ENCODE measurements at places on chromosomes 7 and 10.

GRCh38 chr7:117737926-117738325 is 135.3 kb downstream of the CTTNBP2 start:
- no peak for DNase-seq

DNA sequence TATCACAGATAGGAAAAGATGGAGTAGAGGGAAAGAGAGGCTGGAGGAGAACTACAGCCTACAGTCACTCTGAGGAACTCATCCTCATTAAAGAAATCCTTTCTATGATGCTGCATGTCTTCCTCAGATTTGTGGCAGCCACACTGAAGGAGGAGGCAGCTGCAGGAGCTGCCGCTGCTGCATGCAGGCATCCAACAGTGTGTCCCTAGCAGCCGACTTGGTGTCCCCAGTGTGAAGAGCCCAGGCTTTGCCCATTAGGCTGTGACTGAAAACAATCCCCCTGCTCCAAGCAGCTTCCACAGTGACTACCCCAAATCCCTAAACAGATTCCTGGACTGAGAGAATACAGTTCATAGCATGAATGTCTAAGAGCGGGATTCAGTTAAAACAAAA is 23.1 kb downstream of the SKIDA1 start:
- DNase-seq, result no peak

GRCh38 chr10:35399414-35400009 is 63.2 kb downstream of the CCNY start:
- no peak for DNase-seq

- DNase-seq, result no peak
These were observed 79.7 kb upstream of the FAM3C start for GRCh38 chr7:121475806-121476205.

GRCh38 chr10:128855618-128856428 is 611.2 kb upstream of the MGMT start:
- no peak for DNase-seq

DNA sequence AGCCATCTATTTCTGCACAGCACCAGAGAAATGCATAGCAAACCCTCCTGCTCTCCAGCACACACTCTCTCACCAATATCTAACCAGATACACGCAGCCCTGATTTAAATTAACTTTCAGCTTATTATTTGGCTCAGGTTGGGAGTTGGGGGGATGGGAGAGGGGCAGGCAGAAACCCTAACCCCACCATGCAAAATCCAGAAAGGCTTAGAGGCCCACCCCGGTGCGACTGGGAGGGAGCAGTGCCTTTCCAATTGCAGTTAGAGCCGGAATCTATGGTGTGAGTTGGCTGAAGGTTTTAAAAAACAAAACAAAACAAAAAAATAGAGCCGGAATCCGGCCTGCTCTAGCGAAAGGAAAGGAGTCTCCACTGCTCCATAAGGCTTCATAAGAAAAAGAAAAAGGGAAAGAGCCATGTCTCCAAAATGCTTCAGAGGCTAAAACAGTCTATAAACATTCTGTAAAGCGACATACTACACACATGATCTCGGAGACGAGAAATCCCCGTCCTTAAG is 2.9 kb downstream of the IGF2BP3 start:
- DNase-seq, result no peak

- no peak for DNase-seq
These were observed 68.7 kb upstream of the SEPHS1 start for GRCh38 chr10:13416760-13417159.

DNA sequence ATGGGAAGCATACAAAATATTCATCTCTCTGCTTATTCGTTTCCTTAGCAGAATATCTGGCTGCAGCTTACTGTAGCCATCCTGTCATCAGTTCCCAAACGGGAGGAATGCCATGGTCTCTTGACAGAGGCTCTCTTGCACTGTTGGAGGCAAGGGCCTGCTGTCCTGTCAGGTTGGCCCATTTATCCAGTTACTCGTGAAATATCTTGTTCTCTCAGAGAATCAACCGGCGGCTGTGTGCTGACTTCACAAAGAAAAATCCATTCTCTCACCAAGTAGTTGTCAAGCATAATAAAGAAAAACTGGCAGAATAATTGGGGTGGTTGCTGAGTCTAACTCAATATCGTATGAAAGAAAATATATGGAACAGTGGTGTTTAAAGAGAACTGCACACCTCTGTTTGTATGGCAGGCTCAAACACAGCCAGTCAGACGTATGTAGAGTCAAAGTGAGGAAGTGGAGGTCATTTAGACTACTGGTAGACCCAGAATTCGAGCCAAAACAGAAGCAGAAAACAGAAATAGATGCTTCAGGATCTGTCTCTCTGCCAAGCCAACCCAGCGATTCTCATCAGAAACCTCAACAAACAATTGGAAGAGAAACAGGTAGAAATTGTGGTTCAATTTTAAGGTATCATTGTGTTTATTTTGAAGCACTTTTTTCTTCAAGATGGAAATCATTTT is 349.2 kb upstream of the PRKCQ start:
- DNase-seq, result no peak

- no peak for DNase-seq
These were observed 336.0 kb downstream of the ADARB2 start for GRCh38 chr10:1401071-1401965.

GRCh38 chr10:75773813-75774782 is 342.7 kb downstream of the LRMDA start:
- no peak for DNase-seq

DNA sequence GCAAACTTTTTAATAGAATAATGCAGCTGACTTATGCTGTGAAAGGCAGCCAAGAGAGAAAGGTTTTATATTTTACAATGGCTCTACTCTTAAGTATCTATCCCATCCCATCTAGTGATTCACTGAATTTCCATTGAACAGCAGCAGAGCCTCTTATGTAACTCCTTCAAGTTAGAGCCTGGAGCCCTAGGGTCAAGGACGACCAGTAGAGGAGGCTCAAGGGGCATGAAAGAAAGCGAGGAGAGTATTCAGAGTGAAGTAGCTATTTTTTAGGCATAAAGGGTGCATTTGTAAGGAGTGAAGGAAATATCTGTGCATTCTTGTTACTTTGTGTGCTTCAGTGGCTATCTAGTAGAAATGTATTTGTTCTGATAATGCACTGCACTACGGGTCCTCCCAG is 180.2 kb upstream of the TPK1 start:
- no peak for DNase-seq

DNA sequence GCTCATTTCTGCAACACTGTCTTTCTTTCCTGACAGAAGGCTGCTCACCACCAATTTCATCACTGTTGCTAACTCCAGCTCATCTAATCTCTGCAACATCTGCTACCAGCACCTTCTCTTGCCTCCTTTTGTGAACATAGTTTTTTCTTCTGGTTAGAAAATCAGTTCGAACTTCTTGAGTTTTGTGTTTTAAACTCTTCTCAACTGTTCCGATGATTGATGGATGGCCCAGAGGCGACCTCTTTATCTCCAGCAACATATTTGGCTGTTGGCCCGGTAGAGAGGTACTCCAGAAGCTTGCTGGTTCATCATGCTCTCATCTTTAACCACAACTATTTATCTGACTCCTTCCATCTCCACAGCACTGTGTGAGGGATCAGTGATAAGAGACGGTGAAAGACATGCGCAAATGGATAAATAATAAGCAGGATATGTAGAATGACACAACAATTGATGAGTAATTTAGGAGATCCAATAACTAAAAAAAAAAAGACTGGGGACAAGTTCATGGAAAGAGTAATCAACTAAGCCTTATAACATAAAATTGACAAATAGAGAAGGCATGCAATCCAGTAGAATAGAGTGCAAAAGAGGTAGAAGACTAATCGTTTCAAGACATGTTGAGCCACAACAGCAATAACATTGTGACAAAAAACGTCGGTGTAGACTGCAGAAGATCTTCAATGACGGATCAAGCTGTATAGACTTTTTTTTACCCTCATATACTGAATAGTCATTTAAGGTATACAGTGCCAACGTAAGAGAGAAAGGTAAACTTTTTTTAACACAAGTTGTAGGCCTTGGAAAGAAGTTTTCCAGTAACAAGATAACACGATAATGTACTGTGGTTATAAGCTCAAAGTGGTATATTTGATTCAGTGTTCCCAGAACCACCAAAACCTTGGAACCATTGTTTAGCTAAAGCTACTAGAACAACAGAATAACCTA is 152.2 kb downstream of the CRPPA start:
- DNase-seq, result no peak

GRCh38 chr10:121667948-121668313 is 69.7 kb upstream of the FGFR2 start:
- DNase-seq, result no peak

DNA sequence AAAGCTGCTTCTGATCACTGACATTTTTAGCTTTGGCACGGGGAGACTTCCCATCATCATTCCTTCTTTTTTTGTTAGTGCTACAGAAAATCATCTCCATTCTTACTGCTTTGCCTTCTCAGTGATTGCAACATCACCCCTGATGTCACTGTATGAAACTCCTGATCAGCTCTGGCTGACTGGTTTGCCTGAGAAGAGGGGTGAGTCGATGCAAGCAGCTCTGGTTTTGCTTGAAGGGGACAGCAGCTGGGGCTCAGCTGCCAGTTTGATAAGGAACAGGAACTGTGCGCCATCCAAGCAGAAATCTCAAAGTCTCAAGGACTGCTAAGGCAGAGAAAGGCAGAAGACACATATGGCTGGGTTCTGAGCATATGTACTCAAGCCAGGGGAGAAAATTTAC is 808.5 kb upstream of the CELF2 start:
- DNase-seq, result no peak

- no peak for DNase-seq
These were observed 59.9 kb downstream of the TNRC18 start for GRCh38 chr7:5363729-5364128.

GRCh38 chr10:92068900-92069299 is 145.3 kb downstream of the BTAF1 start:
- DNase-seq, result no peak

- DNase-seq, result no peak
These were observed 110.0 kb downstream of the EMX2 start for GRCh38 chr10:117652228-117653169.

- DNase-seq, result no peak
These were observed 21.6 kb upstream of the NUP205 start for GRCh38 chr7:135536150-135536549.

GRCh38 chr7:108669958-108670357 is 100.3 kb downstream of the DNAJB9 start:
- no peak for DNase-seq

DNA sequence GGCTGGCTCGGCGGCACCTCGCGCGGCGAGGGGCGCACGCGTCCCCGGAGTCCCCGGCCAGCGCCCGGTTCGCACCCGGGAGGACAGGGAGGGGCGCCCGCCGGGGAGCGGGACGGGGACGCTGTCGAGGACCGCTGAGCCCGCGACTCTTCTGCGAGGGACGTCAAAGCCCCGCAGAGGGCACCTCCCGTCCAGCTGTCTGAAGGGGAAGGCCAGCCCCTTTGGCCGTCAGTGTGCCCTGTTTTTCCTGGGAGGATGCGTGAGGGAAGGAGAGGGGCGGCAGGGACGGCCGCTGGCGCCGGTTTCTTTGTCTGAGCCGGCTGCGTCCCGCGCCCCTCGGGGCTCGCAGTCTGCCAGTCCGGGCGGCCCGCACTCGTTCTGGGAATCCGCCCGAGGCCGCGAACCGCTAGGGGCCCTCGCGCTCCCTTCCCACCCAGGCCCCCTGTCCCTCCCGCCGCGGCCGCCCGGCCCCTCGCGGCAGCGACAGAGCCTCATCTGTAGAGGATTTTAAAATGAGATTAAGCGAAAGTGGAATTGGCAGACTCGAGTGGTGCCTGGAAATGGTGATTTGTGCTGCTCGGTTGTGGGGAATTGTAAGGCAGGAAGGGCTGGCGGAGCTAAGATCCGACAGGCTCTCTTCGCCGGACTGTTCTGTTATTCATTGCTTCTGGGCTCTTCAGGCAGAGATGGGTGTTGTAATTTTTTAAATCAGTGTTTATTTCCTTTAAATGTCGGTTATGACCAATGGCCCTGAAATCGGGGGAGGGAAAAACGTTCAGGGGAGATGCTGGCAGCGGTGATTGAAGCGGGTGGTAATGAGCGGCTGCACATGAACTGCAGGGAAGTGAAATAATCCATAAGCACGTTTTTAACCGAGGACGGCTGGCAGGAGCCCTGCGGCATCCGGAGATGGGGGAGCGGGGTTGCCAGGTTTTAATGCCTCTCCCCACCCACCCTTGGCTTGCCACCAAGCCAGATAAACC is 618 bp upstream of the RELN start:
- DNase-seq, result peak; percentile 19

- no peak for DNase-seq
These were observed 94.9 kb downstream of the MET start for GRCh38 chr7:116766881-116767280.

DNA sequence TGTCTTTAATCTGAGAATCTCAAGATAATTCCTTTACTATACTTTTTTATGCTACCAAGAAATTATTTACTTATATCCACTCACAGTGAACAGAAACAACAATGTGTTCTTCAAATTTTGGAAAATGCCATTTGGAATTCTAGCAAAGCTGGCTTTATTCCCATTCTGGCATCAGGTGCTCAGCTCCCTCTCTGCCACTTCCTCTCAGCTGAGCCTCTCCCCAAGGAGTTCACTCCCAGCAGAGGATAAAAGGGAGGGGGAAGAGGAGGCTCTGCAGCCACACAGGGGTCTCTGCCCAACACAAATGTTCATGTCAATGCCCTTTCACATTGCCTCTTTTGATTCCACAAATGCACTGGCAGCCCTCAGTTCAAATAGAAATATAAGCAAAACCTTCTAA is 116.9 kb downstream of the CPEB3 start:
- DNase-seq, result no peak

GRCh38 chr7:659306-659847 is 67.1 kb upstream of the DNAAF5 start:
- no peak for DNase-seq

DNA sequence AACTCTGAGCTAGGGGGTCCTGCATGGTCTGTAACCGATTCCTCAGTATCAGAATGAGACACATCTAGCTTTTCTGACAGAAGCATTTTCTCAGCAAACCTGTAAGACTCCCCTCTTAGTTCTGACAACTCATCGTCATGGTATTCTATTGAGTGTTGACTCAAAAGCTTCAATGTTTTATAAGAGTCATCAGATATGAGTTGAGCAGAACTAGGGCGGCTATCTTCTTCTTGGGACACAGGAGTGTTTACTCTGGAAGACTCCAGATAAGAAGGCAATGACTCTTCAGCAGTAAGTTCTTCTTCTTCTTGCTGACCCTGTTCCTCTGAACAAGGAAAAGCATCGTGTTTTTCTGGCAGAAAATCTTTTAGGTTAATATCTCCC is 167.0 kb upstream of the CCDC6 start:
- no peak for DNase-seq

GRCh38 chr10:42645103-42645502 is 6.7 kb upstream of the ZNF33B start:
- DNase-seq, result no peak

DNA sequence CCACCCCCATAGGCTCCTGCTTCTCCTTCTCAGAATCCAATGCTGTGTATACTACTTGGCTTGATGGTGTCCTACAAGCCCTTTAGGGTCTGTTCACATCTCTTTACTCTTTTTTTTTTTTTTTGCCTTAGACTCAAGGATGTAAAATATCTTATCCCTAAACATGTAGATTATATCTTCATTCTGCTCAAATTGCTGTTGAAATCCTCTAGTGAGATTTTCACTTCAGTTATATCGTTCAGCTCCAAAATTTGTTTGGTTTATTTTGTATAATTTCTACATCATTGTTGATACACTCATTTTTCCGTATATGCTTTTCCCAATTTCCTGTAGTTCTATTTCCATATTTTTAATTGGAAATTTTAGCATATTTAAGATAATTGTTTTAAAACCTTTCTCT is 1.8 kb upstream of the AKR1C3 start:
- no peak for DNase-seq
